ENCODE measurements at places on chromosomes 3 and 15.

DNA sequence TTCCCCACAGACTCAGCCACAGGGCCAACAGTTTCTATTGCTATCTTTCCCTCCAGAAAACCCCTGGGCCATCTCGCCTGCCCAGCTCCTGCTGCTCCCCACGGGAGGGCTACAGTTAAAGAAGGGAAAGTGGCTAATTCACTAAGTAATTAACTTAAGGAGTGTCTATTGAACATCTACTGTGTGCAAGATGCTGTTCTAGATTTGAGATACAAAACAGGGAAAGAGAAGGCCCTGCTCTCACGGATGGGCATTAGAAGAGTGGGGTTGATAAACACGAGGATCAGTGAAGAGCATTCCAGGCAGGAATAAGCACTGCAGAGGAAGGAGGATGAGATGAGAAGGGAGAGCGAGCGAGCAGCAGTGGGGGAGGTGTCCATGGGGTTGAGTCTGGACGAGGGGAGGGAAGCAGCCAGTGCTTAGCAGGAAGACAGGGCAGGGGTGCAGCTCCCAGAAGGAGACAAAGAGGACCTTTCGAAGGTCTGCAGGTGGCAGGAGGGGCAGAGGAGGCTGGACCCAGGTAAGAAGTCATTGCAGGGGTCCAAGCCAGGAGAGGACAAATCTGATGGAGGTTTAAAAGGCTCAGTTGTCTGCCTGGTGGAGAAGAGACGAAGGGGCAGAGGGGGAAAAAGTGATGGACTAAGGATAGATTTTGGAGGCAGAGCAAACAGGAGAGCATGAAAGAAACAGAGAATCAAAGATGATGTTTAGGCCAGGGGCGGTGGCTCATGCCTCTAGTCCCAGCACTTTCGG, 64.7 kb downstream of the KLF15 start:
- no peak for DNase-seq

- DNase-seq = no peak
These were observed 139.2 kb downstream of the THSD4 start for GRCh38 chr15:71254491-71254890.

DNA sequence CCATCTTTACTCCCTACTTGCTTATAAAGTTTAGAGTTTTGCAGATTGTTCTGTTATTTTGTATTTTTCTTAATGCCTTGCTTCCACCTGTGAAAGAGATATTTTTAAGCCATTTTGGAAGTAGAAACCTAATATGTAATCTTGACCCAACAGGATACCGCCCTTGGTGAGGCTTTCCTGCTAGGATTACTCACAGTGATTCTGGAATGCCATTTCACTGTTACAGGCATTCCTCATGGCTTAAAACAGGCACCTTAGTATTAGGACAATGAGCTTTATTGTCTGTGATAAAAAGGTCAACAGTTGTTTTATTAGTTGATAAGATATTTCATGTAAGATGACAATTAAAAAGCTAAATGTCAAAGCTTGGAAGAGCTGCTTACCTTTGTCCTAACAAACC, 58.2 kb downstream of the PHLDB2 start:
- DNase-seq = no peak

DNA sequence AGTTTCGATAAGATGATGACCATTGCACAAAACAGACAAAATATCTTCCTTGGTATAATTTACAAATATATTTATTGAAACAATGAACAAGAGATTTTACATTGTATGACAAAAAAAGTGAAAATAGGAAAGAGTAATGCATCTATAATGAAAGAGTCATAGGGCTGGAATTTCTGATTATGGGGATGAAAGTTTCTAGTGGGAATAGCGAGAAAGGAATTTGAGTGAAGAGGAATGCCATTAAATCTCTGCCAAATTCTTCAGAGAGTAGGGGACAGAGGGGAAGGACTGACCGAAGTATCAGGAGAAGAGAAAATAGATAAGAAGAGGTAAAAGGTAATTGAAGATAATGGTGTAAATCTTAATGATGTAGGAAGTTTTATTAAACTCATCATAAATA, 125.4 kb downstream of the VGLL3 start:
- no peak for DNase-seq

GRCh38 chr15:40436116-40436891, 4.4 kb upstream of the BAHD1 start:
- no peak for DNase-seq

Data from activated CD8-positive, alpha-beta memory T cell treated with anti-CD3 and anti-CD28 coated beads, Interleukin-2, amount 10 ng/mL, durations not matched to agents 7 days and 5 days (primary cell).